ENCODE measurements at places on chromosomes 1 and 21.

DNA sequence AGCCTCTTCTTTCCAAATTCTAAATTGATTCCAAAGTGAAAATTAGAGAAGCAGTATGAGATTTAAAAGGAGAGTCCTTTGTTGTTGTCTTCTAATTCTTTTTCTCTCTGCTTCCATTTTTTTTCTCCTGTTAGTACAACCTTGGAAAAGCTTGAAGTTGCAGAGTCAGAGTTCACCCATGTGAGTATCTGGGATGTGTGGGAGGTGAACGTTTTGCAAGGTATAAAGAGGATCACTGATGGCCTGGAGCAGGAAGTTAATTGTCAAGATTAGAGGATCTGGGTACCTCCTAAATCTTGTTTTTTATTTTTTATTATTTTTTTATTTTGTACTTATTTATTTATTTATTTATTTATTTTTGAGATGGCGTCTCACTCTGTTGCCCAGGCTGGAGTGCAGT is 7.7 kb upstream of the PSMD4 start:
- DNase-seq = no peak

GRCh38 chr21:35026617-35027562 is 22.2 kb downstream of the RUNX1 start:
- no peak for DNase-seq

GRCh38 chr1:155961937-155962336 is 16.4 kb downstream of the ARHGEF2 start:
- DNase-seq = no peak

DNA sequence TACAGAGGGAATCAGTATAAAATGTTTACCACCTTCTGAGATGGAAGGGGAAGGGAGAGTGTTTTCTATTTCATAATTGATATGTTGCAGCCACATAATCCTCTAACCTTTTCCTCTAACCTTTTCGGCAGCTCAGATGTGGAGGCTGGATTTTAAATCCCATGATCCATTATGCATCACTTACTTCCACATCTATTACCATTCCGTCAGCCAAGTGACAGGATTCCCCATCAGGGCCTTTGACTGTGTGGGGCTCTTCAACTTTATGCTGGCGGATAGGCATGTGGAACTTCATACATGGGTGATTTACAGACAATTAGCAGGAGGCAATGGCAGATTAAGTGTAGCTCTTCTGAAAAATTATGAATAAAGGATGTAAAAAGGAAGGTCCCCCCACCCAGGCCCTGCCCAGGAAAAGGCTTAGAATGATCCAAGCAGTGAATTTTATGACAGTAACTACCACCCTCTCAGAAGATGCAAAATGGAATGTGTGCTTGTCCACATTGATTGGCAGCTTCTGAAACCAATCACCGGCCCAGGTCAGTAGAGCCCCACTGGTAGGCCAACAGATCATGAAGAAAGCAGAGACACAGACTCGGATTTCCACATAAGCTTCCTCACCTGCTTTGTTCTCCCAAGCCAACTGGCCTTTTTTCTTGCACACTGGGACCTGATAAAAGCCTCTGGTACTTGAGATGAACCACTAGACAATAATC is 147.0 kb downstream of the ST6GALNAC5 start:
- DNase-seq = no peak

DNA sequence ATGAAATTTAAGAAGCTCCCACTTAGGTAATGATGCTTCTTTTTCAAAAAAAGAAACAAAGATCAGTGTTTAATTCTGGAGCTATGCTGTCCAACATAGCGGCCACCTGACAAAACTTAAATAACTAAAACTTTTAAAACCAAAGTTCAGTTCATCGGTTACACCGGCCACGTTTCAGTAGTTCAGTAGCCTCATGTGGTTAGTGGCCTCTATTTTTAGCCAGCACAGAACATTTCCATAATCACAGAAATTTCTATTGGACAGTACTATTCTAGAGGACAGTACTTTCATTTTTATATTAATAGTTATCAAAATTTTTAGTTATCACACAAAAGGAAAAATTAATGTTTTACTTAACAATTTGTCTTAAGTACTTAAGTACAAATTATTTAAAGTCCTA is 141.0 kb downstream of the USP25 start:
- DNase-seq = no peak

- DNase-seq = no peak
Measured at GRCh38 chr1:212507369-212507768, 74.6 kb downstream of the NENF start.

DNA sequence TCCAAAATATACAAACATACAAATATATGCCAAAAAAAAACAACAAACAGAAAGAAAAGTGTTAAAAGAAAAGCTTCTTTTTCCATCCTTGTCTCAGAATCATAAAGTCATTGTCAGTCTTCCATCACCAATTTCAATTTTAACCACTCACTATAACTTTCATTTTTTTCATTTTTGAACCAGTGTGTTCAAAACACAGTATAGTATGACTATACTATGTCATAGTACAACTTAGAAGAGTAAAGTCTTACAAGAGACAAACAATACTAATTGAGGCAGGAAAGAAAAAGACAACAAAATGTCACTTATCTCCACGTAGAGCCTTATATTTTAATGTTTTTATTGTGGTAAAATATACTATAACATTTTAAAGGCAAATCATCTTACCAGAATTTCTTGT is 7.6 kb downstream of the NSL1 start:
- no peak for DNase-seq

DNA sequence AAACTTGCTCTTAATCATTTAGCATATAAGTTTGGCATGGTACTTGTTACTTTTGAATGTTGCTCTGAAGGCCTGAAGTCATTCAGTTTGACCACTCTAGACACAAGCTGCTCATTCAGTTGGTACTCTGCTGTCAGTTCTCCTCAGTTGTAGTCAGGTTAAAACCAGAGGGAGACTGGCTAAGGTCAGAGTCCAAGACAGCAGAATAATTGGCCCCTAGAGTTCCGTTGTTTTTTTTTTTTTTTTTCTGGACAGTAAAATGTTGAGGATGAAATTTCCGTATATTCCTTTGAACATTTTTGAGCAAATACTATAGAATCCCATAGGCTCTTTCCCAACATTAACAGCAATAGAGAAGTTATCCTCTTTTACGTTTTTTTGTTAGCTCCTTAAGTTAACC is 9.4 kb downstream of the ZBTB40 start:
- no peak for DNase-seq

DNA sequence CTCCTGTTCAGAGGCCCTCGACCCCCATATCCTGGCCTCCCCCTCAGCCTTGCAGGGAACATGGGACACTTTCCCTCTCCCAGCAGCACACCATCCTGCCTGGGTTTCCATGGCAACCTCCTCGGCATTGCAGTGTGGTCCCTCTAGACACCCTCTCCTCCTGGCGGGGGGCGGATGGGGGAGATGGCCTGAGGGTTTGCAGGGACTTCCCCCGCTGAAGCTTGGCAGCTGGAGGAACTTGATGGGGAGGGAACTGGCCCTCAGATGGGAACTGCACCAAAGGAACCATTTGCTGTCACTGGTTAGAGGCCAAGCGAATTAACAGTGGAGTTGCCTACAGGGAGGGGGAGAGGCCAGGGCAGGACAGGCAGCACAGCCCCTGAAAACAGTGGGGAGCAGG is 28.7 kb downstream of the RIMS3 start:
- DNase-seq = no peak

DNA sequence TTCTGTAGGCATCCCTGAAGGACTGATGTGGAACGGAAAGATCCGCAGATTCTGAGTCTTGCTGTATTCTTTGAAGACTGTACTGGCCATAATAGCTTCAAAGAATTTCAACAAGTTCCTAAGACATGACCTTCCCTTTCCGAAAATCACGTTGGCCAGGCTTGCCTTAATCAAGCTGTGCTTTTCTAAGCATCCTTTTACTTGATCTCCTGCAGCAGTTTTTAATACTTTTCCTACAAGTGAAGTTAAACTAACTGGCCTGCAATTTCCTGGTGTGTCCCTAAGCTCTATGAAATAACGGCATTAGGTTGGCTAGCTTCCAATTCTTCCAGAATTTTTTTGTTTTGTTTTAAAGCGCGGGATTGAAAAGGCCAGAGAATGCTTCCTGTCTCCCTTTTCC is 40.3 kb downstream of the SPAG17 start:
- no peak for DNase-seq

DNA sequence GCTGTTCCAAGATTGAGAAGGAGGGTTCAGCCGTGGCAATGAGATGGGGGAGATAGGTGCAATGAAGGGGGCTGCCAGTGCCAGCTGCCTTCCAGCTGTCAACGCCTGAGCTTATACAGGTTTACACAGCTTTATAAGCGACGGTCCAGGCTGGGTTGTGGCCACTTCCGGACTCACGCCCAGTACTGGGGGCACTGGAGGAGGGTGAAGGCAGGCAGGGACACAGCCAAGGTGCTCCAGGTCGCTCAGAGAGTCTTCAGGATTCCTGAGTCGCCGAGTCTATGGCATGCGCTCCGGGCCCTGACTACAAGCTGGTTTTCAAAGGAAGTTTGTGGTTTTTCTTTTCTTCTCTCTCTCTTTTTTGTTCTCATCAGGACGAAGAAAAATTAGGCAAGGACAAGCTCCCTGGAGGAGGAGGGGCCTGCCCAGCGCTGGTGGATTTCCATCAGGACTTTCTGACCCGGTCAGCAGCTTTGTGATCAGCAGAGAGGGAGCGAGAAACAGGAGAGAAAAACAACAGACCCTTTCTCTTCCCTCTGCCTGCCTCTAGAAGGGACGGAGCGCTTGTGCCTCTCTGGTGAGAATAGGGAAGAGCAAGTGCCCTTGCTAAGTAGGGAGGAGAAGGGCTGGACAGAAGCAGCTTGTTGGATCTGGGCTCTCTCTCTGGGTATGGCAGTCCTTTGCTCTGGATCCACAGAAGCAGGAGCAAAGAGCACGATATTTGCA is at the start of gene MINDY1:
Gene MINDY1 (minus strand): TSS at position 576 of the 726 bp plus-strand sequence. CDS start 4,285 bp downstream, outside the sequence.
- DNase-seq = peak; percentile 50

DNA sequence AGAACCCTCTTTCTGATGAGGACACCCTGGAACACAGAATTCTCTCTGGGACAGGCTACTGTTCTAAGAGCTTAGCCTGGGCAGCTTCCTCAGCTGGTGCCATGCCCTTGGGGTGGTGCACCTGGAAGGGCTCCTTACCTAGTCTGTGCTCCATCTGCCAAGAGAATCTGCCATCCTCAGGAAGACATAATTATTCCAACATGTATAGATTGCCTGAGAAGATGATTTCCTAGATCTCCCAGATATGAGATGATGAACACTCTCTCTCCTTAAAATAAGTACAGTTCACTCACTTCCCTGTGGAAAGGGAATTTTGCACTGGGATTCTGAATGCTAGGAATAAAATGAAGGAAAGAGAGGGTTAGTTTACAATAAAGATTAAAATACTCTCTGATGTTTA is 87.6 kb downstream of the NENF start:
- no peak for DNase-seq

All from fibroblast of skin of left biceps (primary cell).